ENCODE measurements at places on chromosomes 6 and 20.

- DNase-seq, result no peak
Measured at GRCh38 chr6:133235221-133235620, 5.9 kb upstream of the EYA4 start.

DNA sequence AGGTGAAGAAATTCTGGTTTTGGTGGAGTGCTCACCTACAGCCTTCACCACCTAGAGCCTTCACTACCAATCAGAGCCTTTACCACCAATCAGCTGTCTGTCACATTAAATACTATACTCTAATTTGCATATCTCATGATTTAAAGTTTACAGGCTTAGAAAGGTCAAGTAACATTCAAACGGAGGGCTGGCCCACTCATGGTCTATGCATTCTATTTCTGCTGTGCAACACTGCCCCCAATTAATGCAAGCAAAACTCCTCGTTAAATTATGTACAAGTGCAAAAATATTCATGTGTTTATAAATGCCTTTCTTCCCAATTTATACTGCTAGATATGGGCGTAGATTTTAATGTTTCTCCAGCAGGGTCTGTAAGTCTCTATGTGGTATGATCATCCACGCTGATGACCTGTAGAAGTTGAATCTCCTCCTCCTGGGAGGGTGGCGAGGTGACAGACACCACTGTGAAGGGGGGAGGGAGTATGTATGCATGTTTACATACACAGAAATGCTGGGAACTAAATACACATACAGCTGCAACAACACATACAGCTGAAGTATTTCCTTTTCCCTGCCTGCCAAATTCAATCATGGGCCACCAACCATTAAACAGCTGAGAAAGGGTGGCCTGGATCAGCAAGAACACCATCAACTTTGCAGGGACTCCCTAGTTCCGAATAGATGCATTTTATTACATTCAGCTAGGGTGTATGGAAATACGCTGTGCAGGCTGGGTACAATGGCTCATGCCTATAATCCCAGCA is 13.1 kb downstream of the RRAGD start:
- no peak for DNase-seq

GRCh38 chr6:51827580-51827979 is 259.8 kb downstream of the PKHD1 start:
- DNase-seq, result no peak

- DNase-seq, result no peak
Measured at GRCh38 chr6:9675122-9675521, 739.8 kb downstream of the TFAP2A start.

- DNase-seq, result no peak
Measured at GRCh38 chr6:2216794-2217383, 28.5 kb downstream of the GMDS start.

- no peak for DNase-seq
Measured at GRCh38 chr20:61983965-61984364, 81.7 kb downstream of the TAF4 start.

GRCh38 chr20:8250539-8251200 is 118.6 kb downstream of the PLCB1 start:
- no peak for DNase-seq

DNA sequence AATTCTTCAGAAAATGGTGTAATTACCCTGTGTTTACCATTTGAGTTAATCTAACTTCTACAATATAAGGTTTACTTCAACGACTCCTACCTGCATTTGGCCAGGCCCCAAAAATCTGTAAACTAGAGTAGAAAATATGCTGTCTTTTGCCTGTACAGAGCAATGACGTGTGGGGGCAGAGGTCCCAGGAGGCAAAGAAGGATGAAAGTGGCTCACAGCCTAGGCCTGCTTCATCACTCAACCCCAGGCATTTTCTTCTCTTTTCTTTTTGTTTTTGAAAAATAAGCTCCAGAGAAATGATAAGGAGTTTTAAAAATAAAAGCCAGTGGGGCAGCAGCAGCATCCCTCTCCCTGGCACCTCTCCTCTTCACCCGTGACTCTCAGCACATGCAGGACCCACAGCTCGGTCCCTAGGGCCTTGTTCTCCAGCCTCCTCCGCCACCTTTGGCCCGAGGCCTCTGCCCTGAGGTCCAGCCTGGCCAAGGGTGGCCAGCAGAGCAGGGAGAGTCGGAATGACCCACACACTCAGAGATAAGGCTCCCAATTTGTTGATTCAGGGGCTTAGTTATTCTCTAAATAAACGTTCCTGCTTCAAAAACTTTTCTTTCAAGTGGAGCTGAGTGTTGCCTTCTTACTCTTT is 310.3 kb upstream of the RNF24 start:
- no peak for DNase-seq

GRCh38 chr20:47857569-47858464 is 72.5 kb upstream of the SULF2 start:
- DNase-seq, result no peak

DNA sequence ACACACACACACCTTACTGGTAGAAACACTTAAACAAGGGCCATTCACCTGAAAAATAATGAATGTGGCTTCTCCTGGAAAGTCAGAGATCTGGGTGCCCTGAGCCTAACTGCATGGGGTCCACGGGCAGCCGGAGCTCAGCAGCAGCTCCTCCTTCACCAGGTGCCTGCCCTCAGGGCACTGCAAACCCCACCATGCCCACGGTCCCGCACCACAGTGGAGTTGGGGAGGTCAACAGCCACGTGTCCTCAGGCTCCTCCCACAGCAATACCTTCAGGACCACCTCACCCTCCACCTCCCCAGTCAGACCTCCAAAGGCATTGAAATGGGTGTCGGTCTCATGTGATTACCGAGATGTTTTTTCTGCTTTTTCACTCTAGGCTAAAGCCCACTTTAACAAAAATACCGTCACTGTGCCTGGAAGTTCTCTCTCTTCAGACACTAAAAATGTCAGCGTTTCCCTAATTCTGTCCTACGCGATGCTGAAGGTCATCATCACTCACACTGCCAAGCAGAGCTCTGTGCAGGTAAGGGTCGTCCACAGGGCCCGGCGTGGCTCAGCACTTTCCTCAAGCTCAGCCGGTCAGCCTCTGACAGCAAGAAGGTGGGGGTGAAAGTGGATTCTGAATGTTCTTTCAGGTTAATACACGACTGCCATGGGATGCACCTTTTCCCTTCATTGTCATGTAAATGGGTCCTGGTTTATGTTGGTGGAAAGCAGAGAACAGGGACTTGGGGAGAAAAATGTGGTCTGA is 48.9 kb downstream of the CDK5RAP1 start:
- no peak for DNase-seq

DNA sequence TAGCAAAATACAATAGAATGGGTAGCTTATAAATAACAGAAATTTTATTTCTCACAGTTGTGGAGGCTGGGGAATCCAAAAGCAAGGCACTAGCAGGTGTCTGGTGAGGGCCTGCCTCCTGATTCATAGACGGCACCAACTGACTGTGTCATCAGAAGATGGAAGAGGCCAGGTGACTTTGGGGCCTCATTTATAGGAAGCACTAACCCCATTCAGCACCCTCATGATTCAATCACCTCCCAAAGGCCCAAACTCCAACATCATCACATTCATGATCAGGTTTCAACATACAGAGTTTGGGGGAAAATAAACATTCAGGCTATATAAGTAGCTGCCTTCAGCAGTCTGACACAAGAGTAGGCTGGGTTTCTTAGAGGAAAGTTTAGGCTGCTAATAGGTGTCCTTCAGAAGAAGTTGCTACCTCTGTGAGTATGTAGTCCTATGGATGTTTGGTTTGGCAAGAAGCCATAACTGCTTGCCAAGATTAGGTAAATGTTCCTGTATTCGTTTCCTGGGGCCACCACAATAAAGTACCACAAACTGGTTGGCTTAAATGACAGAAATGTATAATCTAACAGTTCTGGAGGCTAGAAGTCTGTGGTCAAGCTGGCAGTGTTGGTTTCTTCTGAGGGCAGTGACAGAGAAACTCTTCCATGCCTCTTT is 48.8 kb downstream of the NT5E start:
- no peak for DNase-seq

GRCh38 chr6:112433457-112433856 is 86.3 kb downstream of the RFPL4B start:
- DNase-seq, result no peak

DNA sequence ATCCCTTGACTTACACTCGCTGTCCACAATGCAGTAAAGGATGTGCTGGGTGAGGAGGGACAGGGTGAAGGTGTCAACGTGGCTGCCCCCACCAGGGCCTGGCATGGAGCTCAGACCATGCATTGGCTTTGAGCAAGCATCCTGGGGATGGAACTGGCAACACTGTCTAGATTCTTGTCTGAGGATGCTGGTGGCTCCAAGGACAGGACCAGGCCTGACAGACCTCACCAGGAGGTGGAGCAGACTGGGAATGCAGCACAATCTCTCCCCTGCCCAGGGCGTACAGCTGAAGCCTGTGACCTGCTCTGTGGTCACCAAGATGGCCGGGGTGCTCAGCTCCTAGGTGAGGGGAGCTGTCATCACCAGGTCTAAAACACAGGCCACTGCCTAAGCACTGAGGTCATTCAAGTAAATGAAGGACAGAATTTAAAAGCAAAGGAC is 50.9 kb downstream of the MYH7B start:
- peak; percentile 22 for DNase-seq

- no peak for DNase-seq
Measured at GRCh38 chr6:143741480-143741879, 63.7 kb downstream of the PHACTR2 start.

DNA sequence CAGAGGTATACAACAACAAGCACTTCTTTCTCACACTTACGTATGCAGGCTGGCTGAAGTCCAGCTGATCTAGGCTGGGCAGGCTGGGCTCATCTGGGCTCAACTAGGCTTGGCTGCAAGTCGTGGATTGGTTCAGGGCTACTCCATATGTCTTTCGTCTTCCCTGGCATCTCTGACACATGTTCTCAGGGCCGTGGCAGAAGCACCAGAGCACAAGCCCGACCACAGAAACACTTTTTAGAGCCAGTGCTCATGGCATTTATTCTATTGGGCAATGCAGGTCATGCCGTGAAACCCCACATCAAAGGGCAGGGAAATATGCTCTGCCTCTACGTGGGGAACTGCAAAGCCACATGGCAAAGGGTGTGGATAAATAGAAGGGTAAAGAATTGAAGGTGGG is 93.8 kb downstream of the RIN2 start:
- no peak for DNase-seq

DNA sequence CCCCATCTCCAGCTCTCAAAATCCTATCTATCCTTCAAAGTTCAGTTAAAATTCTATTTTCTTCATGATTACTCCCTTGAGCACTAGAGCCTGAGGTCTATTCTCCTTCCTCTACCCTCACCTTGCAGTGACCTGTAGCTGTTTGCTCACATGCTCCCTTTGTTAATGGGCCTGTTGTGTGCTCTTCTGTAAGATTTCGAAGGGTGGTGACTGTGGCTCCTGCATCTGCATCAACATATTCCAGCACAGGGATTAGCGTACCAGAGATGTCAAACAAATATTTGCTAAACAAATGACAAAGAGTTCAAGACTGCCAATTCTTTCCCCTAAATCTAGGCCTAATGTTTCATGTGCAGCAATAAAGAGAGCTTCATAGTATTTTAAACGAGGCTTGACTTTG is 69.5 kb downstream of the ELOVL5 start:
- no peak for DNase-seq

DNA sequence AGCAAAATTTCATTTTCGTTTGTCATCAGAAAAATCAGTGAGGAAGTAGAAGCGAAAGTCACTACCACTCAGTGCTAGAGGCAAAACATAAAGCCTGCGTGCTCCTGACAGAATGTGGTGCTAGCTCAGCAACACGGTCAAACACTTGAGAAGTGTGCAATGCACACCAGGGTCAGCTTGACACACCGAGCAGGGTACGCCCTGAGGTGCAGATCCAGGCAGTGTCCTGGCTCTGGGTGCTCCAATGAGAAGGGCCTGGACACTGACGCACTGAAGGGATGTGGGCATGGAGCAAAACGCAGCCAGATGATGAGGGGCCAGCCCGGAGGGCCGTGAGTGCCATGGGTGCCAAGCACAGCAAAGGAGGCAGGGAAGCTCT is 5.9 kb downstream of the RNASET2 start:
- DNase-seq, result no peak

DNA sequence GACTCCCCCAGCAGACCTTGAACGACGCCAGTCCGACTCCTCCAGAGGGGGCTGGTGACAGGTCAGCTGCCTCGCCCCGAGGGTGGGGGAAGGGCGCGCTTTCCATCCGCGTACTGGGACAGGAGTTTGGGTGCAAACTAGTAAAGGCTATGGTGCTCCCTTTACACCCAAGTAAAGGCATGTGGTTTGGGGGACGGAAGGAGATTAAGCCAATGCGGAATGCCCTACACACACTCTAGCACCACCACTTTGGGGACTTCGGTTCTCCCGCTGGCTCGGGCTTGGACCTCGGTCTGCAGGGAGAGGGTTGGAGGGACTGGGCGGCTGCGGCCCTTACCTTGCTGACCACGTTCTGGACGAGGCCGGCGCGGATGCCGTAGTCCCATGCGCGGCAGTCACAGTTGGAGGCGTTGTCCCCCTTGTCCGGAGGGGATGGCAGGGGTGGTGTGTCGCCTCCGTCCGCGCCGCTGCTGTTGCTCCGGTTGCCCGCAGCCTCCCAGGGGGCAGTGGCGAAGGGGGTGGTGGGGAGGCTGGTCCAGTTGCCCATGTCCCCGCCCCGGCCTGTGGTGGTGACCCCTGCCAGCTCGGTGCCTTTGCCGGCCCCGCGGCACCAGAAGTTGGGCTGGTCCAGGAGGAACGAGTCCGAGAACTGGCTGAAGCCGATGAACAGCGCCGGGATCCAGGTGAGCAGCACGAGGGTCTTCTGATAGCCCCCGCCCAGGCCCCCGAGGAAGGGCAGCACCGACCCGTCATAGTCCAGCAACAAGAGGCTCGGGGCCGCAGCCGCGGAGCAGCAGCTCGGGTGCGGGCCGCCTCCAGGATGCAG is 1.1 kb downstream of the SLC22A23 start:
- peak; percentile 68 for DNase-seq

DNA sequence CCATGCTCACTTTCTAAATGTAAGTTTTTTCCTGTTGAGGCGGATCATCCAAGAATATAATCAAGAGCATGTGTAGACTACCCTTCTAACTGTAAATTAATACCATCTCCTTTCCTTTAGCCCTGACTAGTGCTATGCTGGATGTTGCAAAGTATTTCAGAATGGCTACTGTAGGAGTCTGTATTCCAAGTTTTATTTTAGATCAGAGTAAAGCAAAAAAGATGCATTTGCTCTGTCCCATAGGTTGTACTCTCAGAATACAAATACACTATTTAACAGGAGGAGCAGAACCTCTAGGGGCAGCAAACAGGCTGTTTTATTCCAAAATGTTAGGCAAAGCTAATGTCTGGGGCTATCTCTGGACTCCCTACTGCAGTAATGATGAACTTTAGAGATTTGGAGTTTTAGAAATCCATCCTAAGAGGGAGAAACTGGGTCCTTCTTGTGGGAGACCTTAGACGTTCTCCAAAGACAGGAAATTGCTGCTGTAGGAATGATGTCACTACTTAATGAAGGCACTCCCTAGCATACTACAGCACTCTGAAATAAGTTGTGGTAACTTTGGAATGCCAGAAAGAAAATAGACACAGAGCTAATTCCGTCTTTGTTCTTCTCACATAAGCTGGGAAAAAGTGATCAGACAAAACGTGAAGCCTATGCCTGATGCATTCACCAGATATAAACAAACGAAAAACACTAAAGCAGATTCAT is 392.4 kb upstream of the HS3ST5 start:
- no peak for DNase-seq

DNA sequence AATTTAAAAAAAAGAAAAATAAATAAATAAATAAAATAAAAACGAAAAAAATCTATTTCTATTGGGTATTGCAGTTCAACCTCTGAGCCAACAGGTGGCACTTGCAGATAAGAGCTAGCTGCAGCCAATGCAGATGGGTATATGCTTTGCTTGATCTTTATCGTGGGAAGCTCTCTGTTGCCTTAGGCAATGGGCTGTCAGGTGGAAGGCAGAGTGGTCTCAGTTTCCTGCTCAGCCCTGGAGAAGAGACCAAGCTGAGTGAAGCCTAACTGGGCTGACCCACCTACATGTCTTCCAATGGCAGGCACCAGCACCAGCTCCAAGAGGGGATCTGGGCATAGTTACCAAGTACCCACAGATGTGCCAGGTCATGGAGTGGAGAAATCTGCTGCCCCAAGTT is 95.0 kb downstream of the AK9 start:
- no peak for DNase-seq

Measured in Peyer's patch (tissue), 4 donors.